Hematopoietic multipotent progenitor cell treated with erythropoietin and hydrocortisone succinate and interleukin-3 and kit ligand, for 15 days (in vitro differentiated cells): ENCODE measurements at places on chromosomes 2 and 18.

- DNase-seq: no peak
Measured at GRCh38 chr2:6557737-6558136, 308.0 kb downstream of the CMPK2 start.

DNA sequence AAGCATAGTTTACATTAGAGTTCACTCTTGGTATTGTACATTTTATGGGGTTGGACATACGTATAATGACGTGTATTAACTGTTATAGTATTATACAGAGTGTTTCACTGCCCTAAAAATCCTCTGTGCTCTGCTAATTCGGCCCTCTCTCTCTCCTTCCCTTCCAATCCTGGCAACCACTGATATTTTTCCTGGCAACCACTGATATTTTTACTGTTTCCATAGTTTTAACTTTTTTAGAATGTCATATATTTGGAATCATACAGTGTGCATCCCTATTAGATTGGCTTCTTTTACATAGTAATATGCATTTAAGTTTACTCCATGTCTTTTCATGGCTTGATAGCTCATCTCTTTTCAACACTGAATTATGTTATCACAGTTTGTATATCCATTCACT lies 526.7 kb downstream of the RIT2 start:
- no peak for DNase-seq

GRCh38 chr2:220787251-220787650 lies 784.9 kb downstream of the EPHA4 start:
- no peak for DNase-seq

DNA sequence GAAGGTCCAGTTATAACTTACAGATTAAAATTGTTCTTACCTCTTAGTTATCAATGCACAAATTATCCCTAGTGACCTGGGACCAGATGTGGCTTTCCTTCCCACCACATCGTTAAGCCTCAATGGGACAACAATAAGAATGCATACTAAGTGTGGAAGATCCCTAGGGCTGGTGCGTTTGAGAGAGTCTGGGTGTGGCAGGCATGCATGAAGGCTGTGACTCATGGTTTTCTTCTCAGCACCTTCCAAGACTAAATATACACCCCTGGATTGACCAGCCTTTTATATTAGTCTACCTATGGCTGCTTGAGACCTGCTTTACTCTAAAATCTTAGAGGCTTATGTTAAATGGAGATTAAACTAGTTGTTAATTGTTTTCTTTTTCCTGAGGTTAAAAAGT lies 261.7 kb upstream of the SLC14A2 start:
- DNase-seq: no peak

DNA sequence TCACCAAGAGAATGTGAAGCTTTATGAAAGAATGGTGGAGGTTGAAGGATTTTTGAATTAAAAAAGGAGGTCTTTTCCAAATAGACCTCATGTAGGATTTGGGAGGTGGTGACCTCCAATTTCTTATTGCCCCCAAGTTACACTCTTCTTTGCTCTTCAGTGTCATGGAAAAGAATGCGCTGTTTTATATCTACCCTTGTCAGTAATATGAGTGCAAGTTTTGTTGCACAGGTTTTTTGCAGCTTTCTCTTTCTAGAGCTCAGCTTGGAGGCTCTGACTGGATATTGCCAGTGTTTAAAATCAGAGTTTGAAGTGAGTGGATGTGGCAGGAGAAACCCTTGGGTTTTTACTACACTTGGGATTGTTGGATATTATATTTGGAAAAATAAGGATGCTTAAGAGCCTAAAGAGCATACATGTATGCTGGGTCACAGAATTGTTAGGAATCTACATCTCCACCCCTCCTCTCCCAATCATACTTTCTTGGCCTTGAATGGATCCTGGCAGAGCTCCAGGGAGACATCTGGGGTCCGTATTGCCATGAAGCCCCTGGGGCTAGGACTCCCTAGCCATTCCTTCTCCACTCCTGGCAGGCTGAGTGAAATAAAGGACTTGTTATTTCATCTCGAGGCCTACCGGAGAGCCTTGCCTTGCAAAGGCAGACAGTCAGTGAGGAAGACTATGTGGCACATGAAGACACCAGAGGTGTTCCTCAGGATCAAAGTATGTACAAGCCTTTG lies 43.8 kb downstream of the APOB start:
- no peak for DNase-seq

DNA sequence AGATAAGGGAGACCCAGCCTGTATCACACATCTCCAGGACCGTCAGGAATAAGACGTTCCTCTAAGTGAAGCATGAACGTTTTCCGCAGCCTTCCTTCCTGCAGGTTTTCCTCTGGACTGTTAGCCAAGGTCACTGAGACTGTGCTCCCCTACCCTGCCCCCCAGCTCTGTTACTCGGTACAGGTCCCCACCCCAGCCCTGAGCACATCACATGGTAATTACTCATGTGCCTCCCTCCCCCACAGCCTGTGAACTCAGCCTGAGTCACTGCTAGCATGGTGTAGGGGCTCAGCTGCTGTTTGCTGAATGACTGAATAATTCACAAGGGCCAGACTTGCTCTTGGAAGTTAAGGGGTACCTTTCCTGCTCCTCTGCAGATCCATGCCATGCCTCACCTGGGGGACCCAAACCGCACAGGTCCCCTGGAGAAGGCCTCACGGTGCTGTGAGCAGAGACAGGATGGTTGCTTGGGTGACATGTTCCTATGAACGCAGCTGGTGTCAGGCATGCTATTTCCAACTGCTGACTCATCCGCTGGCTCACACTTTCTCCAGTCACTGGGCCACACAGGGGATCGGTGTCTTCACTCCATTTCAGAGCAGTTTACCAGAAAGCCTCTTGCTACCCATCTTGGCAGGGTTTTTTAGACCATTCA lies 88.2 kb downstream of the PLB1 start:
- peak; percentile 26 for DNase-seq

- no peak for DNase-seq
Measured at GRCh38 chr2:26456440-26457250, 21.3 kb downstream of the OTOF start.

DNA sequence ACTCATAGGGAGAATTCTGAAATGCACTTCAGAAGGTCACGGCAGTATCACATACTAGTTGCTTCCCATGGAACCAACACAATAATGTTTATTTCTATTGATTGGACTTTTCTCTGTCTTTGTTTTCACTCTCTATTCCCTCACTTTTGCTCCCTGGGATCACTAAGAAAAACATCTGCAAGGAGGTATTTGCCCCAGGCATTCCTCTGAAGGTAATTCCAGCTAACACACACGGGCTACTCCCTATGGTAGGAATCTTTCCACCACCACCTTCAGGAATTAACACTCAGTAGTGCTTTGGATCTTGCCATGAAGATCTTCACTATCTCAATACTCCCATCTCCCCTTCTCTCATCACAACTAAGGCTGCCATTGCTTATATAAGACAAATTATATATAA lies 353.3 kb downstream of the DSC3 start:
- no peak for DNase-seq

DNA sequence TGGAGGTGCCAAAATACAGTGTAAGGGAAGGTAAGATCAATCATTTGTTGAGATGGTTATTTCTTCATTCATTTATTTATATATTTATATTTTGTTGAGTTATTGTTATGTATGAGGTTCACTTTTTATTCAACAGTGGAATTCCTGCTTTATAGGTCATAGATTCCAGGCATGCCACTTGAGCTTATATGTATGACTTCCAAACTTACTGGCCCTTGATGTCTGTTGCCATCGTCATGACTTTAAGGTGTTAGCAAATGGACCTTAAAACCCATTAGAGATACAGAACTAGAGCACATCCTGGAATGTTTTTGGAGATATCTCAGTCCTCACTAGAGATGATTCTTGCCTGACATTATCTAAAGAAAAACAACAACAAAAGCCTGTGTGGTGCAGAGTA lies 25.9 kb downstream of the CCDC85A start:
- DNase-seq: no peak

DNA sequence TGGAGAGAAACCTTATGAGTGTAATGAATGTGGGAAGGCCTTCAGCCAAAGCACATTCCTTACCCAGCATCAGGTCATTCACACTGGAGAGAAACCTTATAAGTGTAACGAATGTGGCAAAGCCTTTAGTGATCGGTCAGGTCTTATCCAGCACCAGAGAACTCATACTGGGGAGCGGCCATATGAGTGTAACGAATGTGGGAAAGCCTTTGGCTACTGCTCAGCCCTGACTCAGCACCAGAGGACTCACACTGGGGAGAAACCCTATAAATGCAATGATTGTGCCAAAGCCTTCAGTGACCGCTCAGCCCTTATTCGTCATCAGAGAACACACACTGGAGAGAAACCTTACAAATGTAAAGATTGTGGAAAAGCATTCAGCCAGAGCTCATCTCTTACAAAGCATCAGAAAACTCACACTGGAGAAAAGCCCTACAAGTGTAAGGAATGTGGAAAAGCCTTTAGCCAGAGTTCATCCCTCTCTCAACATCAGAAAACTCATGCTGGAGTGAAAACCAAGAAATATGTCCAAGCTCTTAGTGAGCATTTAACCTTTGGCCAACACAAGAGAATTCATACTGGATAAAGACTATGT lies 7.8 kb downstream of the ZNF892 start:
- DNase-seq: no peak

- no peak for DNase-seq
Measured at GRCh38 chr18:35289293-35289692, 736 bp downstream of the ZSCAN30 start.

- DNase-seq: no peak
Measured at GRCh38 chr2:195612611-195613495, 44.2 kb upstream of the SLC39A10 start.

- DNase-seq: no peak
Measured at GRCh38 chr2:142582317-142582716, 295.1 kb upstream of the KYNU start.

- DNase-seq: no peak
Measured at GRCh38 chr2:241154915-241155314, 4.6 kb downstream of the PPP1R7 start.

DNA sequence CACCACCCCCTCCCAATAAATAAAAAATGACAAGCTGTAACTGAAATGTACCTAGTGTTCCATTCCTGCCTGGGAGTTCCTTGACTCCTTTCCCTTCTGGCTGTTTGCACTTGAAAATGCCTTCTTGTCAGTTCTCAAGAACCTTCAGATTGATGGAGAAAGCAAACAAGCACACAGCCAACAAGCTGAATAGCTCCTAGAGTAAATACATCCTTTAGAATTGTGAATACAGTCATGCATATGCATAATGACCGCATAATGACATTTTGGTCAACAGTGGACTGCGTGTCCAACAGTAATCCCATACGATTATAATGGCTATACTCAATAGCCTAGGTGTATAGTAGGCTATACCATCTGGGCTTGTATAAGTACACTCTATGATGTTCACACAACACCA lies 97.0 kb downstream of the LYPD6 start:
- DNase-seq: no peak

DNA sequence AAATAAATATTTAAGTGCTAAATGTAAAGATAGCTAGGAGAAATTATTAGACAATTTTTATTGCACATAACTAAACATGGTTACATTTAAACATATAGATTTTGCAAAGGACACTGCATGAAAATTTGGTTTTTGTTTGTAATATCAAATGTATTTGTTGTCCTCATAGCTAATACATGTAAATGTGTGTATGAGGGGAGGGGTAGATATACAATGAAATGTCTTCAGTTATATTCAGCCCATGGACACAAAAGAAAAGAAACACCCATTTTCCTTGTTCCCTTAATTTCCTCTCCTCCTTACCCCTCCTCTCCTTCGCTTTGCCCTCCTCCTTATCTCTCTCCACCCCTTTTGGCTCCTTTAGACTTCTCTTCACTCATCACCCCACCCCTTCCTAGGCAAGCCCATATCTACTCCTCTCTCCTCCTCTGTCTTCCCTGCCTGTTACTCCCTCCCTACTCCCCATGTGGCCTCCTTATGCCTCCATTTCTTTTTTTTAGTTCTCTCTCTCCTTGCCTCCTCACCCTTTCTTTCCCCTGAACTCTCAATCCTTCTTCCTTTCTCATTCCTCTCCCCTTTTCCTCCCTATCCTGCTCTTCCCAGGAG lies 1.4 kb downstream of the COL3A1 start:
- no peak for DNase-seq

DNA sequence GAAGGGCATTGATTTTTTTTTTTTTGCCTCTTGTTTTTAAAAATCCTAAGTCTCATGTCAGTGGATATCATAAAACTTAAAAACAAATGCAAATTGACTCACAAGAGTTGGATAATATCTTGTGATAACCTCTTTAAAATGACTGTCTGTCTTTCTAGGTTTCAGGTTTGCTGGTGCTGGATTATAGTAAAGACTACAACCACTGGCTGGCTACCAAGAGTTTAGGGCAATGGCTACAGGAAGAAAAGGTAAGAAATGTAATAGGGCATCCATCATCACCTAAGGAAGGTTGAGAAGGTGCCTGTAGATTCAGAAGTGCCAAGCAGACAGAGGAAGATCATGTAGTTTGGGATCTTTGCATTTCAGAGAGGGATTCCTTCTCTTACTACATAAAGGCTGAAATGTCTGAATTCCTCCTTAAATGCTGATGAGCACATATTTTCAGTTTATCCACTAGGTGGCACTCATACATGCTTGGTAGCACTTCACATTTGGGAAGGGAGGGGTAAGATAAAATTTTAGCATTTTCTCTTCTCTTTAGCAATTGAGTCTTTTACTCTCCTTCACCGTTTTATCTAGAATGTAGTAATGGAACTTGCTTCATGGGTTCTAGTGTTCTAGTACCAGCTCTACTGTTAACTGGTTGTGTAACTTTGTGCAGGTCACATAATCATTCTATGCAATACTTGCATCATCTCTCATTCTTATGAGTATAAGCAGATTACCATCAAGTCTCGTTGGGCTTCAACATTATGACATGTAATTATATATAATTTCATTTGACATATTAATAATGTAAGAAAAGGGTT lies 21.1 kb downstream of the CPS1 start:
- peak; percentile 37 for DNase-seq

DNA sequence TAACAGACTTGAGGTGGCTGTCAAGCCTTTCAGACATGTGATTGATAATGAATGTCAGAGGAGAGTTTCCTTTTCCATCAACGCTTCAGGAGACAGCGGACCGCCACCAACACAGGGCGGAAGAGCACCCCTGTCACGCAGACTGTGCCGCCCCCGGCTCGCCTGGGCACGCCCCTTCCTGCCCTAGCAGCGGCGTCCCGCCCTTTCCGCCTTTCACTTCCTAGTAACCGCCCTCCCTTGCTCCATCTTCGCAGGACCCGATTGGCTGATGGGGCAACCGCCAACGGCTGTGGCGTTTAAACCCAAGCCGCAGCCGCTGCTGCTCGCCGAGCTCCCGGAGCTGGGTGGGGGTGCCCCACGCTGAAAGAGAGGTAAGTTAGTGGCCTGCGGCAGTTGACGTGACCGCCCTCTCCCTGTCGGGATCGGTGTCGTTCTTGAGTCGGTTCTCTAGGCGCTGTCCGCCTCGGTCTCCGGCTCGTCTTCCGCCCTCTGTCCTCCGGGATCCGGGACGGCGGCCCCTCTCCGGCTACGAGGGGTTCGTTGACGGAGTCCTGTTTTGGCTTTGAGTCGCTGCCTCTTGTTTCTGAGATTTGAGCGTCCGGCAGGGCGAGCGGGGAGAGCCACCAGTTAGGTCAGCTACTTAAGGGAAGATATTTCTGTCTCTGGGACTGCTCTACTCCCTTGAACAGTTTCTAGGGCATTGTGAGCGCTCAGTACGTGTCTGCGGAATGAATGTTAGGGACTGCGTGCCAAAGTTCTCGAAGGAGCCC lies at the start of gene SGO2:
TSS of gene SGO2 (plus strand) at position 326 of the 770 bp plus-strand sequence. CDS start 6,769 bp downstream, outside the sequence.
- DNase-seq: peak; percentile 96

GRCh38 chr2:106107509-106108131 lies 86.5 kb downstream of the UXS1 start:
- no peak for DNase-seq
